ENCODE measurements at places on chromosomes 7 and 10.

DNA sequence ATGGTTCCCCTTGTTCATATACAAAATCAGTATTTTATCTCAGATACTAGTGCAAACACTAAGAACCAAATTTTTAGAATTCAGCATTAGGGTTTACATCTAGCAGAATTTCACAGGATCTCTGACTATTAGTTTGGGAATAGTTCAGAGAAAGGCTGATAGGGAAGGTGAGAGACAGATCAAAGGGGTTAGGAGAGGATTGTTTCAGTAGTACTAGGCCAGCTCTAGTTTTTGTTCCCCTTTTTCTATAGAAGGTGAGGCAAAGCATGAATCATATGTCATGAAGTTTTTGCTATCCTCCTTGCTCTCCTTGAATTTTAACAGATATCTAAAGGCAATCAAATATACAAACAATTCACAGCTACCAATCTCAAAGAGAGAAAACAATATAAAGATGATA, 26.1 kb upstream of the CTNNA3 start:
- no peak for DNase-seq

DNA sequence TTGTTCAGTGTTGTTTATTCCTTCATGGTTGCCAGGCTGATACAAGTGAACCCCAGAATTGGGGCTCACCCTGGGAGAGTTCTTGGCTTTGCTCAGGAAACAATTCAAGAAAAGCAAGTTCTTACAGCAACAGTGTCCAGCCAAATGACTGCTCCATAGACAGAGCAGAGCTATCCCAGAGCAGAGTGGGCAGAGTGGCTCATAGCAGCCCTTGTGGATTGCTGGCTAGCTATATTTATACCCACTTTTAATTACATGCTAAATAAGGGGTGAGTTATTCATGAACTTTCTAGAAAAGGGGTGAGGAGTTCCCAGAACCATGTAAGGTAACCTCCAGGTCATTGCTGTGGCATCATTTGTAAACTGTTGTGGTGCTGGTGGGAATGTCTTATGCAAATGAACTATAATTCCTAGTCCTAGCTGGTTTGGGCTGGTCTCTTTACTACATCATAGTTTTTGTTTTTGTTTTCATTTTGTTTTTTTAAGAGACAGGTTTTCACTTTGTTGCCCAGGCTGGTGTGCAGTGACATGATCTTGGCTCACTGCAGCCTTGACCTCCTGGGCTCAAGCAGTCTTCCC, 59.9 kb upstream of the HBP1 start:
- no peak for DNase-seq

- DNase-seq, result no peak
Measured at GRCh38 chr7:44108768-44109750, 4.9 kb downstream of the AEBP1 start.

- peak; percentile 73 for DNase-seq
Measured at GRCh38 chr10:100728928-100729861, 16.2 kb upstream of the PAX2 start.

DNA sequence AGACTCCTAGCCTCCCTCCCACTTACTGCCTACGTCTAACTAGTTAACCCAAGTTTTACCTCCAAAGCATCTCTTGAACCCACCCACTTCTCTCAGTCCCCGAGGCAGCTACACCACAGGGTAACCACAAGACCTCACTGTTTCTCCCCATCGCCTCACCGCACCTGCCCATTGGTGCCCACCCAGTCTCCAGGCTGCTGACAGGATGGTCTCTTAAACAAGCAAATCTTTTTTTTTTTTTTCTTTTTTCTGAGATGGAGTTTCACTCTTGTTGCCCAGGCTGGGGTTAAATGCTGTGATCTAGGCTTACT, 47.0 kb downstream of the DENND2A start:
- no peak for DNase-seq

DNA sequence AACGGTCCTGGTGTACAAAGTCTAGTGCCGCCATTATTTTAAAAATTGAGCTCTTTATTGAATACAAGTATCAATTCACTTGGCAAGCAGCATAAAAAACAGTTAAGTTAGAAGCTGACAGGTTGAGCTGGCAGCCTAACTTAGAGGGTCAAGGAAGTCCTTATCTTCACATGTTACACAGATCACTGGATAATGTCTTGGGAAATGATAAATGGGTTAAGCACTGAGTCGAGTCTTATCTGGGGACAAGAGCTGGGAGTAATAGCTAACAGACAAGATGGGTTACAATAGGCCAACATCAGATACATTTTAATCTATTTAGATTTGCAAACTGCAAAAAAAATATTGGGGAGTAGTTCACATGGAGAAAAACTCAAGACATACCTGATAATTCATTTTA, 34.2 kb downstream of the SLC18A2 start:
- no peak for DNase-seq

DNA sequence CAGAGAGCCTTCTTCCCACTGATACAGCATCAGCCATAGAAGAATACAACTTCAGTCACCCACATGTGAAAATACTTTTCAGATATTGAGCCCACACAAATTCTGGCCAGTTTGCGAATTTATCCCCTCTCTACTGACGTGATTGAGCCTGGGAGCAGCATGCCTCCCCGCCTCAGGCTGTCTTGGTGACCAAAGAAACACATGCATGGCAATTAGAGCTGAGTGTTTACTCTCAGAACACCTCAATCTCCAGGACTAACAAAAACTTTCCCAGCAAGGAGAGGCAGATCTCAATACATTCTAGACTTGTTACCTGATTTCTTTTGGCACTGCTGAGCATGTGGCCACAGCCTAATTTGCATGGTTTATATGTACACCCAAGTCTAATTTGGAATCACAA, 122.5 kb downstream of the TMEM26 start:
- no peak for DNase-seq

DNA sequence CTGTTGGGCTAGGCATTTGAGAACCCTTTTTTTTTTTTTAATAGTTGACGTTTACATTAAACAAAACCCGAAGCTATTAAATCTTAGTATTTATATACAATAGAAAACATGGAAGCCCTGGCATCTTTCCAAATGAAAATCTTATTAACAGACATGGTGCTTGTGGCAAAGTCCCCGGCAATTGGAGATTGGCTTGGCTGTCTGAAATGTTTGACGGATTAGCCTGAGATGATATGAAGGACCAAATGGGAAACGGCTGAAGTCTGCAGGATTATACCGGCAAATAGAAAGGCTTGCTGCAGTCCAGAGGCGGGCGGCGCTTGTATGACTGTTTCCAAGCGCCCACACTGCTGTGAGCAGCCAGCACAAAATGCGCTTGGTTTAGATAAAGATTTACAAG, 105.6 kb downstream of the BUB3 start:
- DNase-seq, result no peak

- DNase-seq, result no peak
Measured at GRCh38 chr10:34017281-34017680, 682.8 kb upstream of the NRP1 start.

GRCh38 chr10:77699080-77699645, 61.6 kb upstream of the KCNMA1 start:
- DNase-seq, result no peak

DNA sequence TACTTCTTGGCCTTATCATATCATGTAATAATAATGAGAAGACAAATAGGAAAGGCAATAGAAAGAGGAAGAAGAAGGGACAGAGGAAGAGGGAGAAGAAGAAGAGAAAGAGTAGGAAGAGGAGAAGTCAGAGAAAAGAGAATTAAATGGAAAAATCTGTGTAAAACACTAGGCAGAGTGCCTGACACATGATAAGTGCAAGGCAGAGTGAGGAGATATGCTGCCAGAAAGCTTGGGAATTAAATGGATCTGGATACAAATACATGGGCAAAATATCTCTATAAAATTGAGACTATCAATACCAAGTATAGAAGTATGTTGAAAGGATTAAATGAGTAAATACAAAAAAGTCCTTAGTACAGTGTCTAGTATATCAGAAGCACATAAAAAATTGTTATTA, 124.8 kb downstream of the CACNA2D1 start:
- no peak for DNase-seq

All from common myeloid progenitor, CD34-positive (primary cell).